ENCODE measurements at places on chromosomes 16 and 17.
A peak's percentile ranks its signal among the peaks of the same experiment; 100 is the strongest.

- DNase-seq, result no peak
Measured at GRCh38 chr16:30853758-30854157, 40.1 kb downstream of the BCL7C start.

GRCh38 chr17:60169921-60170817, 20.4 kb downstream of the CA4 start:
- DNase-seq, result no peak

- DNase-seq, result peak; percentile 81
Measured at GRCh38 chr17:72691586-72691985, 400.9 kb downstream of the SLC39A11 start.

- no peak for DNase-seq
Measured at GRCh38 chr17:16534236-16534635, 34.8 kb downstream of the ZNF287 start.

DNA sequence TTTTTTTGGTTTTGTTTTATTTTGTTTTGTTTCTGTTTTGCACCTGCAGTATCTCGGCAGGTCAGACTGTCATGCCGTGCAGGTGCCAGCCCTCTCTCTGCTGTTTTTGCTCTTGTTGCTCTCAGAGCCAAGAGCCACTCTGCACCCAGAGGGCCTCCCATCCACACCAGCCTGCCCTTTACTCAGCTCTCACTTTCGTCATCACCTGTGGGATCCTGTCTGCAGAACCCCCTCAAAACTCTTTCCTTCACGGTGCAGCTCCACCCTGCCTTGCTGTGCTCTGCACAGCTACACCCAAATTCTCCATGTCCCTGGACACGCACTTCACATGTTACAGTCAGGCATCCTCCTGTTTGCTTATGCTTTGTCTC, 2.6 kb downstream of the AOC3 start:
- no peak for DNase-seq

GRCh38 chr16:84735849-84736586, 36.2 kb downstream of the USP10 start:
- no peak for DNase-seq

DNA sequence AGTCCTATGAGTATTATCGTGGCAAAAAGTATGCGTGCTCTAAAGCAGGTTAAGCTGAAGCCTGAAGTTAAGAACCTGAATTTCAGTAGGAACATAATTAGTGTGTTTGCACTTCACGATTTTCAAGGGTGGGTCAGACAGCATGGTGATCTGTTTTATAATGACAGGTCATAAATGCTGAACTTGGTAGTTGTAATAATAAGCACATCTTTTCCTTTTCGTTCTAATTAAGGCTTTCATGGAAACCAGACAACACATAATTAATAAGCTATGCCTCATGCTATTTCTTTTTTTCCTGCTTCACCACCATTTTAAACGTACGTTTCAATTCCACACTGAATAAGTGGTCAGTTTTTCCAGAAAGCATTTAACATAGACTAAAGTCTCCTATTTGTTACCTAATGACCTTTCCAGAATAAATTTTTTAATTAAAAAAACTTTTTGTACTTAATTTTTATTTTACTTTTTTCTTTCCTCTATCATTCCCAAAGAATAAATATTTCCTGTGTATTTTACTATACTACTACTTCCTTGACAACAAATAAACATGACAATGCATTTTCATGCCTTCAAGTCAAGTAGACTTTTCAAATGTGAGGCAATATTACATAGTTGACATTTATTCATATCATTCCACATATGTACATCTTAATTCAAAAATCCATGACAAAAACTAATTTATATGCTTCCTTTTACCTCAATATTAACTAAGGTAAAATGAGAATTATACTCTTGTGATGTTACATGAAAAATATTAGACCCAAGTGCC, 22.4 kb downstream of the CMC2 start:
- DNase-seq, result no peak

DNA sequence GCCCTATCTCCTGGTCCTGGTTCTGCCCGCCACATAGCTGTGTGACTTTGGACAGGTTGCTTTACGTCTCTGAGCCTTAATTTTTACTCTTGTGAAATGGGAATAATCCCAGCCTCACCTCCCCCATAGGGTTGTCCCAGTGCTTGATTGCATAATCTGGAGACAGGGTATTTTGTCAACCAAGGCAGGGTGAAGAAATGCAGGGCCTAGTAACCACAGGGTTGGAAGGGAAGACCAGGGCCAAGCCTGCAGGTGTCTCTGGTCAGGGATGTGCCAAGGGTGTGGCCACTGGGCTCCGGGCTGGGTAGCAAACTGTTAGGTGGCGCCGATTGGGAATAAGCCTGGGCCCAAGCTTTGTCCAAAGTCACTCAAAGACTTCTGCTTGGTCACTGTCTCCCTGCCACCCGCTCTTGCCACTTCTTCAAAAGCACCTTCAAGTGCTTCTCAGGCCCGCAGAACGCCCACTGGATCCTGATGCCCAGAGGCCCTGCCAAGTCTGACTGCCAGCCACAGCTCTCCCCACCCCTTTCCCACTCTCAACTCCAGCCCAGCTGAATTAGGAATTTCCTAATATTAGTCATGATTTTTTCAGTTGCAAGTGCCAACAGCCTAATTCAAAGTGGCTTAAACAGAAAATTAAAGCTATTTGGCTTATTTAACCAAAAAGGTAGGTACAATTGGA, 20.6 kb upstream of the COL1A1 start:
- no peak for DNase-seq

- DNase-seq, result no peak
Measured at GRCh38 chr17:74415608-74416396, 16.1 kb upstream of the GPRC5C start.

GRCh38 chr16:66344533-66345145, 21.9 kb upstream of the CDH5 start:
- DNase-seq, result no peak

- DNase-seq, result no peak
Measured at GRCh38 chr17:60230358-60230757, 80.6 kb downstream of the CA4 start.

GRCh38 chr16:56874800-56875199, 9.8 kb downstream of the SLC12A3 start:
- DNase-seq, result peak; percentile 41

- no peak for DNase-seq
Measured at GRCh38 chr16:85149776-85150175, 37.5 kb upstream of the CIBAR2 start.

DNA sequence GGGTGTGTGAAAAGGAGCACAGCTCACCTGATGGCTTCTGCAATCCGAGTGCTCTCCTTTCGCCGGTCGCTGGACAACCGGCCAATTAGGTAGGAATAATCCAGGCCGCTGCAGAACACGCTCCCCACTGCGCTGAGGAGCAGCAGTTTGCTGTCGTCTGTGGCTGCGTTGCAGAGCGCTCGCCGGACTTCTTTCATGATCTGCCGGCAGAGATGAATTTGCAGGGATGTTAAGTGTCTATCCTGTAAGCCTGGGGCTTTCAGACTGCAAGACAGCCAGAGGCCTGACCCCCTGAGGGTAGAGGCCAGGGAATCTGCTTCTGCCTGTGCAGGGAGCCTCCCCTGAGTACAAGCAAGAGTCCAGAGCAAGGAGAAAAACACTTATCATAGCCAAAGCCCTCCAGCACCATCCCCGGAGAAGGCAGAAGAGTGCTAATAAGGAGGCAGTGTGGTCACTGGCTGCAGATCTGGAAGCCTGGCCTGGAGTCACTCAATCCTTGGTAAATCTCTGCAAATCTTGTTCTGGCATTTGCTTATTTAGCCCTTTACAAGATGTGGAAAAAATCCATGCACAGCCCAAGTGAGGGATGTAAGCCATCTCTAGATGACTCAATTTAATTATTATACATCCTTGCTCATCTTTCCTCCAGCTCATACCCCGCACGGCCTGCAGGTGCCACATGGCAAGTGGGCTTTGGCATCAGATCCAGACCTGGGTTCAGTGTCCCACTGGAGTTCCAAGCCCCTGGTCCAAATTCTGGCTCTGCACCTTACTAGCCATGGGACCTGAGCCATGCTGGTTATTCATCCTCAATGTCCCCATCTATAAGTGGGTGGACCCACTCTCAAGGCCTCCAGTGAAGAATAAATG, 80.2 kb downstream of the DYNLRB2 start:
- DNase-seq, result no peak

GRCh38 chr17:80663781-80664206, 119.2 kb downstream of the RPTOR start:
- no peak for DNase-seq

DNA sequence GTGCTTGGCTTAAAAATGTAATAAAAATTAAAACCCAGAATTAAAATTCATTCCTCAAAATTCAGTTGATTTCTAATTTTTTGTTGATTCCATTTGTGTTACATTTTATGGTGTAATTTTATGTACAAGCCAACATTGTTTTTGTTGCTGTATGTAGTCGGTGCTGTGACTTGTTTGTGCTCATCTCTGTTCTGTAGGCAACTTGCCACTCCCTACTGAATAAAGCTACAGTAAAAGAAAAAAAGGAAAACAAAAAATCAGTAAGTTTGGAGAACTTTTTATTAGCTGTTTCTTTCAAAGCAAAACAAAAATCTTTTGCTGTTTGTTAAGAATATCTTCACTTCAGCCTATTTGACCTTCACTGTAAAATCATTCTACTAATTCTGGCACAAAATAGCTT, 44.3 kb downstream of the OMG start:
- no peak for DNase-seq

DNA sequence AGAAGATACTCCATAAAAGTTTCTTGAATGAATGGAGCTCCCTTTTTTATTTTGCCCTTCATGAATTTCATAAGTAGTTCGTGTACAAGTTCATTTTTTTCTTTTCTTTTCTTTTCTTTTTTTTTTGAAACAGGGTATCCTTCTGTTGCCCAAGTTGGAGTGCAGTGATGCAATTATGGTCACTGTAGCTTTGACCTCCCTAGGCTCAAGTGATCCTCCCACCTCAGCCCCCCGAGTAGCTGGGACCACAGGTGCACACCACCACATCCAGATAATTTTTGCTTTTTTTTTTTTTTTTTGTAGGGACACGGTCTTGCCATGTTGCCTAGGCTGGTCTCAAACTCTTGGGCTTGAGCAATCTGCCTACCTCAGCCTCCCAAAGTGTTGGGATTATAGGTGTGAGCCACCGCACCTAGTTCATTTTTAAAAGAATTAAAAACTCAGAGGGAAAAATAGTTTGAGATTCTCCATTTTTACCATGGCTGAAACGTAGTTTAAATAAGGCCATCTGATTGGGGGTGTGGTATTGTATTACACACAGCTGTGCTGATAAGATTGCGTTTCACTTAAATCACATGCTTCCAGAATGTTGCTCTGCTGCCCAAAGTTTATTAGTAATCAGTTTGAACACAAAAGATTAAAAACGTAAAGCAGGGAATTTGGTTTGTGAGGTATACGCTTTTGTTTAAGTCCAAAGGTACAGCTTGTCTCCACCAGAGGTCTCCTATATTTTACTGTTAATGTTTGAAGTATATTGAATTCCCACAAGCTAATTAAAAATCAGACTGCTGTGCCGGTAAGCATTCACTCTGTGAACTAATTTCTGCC, 154.1 kb downstream of the SOCS1 start:
- no peak for DNase-seq

GRCh38 chr17:79478051-79478461, 132.8 kb downstream of the RBFOX3 start:
- no peak for DNase-seq

- DNase-seq, result no peak
Measured at GRCh38 chr17:40522961-40523310, 21.5 kb upstream of the TNS4 start.

- DNase-seq, result no peak
Measured at GRCh38 chr17:7404737-7405349, 946 bp upstream of the TMEM256 start.

Data from BJ (cell line).